Immature natural killer cell (primary cell): ENCODE measurements at places on chromosomes 12 and 14. TPM values are rescaled to one million over a fixed set of nuclear protein-coding genes. Genes with fewer than 3 reads are reported as not detected.

- no peak for DNase-seq
Measured at GRCh38 chr12:3274664-3275063, 197.5 kb downstream of the TSPAN9 start.

GRCh38 chr14:90517076-90517841, 120.4 kb downstream of the CALM1 start:
- DNase-seq, result no peak

DNA sequence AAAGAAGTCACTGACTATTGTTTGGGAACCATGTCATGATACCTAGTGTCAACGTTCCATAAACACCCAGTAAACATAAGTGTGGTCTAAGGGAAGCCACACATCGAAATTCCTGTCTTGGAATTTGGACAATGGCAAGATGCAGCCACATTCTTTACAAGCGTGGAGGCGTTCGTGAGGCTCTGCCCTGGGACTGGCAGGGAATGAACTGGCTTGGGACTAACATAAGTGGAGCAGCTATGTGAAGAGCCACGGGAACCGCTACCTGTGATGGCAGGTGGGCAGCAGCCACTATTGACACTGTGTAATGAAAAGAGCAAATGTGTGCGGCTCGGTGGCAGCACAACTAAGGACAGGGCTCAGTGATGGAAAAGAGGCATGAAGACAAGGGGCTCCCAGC, 10.0 kb upstream of the NRIP2 start:
- no peak for DNase-seq

- no peak for DNase-seq
Measured at GRCh38 chr14:87628780-87629179, 364.2 kb downstream of the GALC start.

GRCh38 chr12:58915634-58916033, 4.7 kb downstream of the LRIG3 start:
- no peak for DNase-seq

DNA sequence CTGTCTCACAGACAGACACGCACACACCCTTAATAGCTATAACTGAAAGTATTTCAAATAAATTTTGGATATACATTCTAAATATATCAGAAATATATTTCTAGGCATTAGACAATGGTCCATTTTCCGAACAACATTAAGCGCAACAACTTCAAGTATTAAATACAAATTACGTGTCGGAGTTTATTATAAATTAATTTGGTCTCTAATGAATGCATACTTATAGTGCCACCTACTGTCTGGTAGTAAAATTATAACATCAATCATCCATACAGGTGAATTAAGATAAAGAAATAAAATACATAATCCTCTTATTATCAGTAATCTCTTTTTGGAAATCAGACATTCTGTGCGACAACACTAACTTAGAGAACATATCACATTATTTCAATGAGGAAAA, 27.2 kb upstream of the CMAS start:
- DNase-seq, result no peak

ATXN7L3B gene
- 29.7 TPM for polyA plus RNA-seq

IL31 gene
- not detected for polyA plus RNA-seq
